Breast epithelium (tissue), 4 donors: ENCODE measurements at places on chromosomes 3 and 15.

DNA sequence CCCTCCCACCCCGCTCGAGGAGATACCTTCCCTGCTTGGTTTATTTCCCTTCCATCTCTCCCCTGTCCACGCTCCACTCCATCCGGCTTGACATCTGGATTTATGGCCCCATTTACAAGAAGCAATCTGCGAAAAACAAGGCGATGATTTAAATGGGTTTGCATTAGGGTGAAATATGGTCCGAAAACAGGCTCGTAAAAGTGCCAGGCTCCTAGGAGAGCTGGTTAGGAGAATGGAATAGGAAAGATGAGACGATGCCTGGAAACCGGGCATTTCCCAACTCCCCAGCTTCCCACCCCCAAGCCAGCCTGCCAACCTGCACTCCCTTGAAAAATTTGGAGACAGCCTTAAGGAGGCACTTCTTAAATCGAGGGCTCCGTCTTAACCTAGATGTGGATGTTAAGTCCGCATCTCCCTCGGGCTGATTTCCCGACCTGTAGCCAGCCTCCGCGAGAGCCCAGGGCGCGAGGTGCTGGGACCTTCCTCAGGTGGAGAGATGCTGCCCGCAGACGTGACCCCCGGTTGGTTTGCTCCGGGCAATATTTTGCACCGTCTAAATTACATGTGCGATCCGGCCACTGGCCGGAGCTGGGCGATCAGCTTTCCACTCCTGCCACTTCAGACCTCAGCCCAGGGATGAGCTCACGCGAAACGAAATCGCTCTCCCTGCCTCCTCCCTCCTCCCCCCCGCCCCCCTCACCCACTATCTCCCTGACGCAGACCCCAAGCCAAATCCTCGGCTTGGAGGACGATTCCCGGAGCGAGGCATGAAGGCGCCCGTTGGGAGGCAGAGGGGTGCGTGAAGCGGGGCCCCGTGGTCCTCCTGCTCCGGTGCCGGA lies 1.3 kb downstream of the GRM7 start:
- DNase-seq = no peak

DNA sequence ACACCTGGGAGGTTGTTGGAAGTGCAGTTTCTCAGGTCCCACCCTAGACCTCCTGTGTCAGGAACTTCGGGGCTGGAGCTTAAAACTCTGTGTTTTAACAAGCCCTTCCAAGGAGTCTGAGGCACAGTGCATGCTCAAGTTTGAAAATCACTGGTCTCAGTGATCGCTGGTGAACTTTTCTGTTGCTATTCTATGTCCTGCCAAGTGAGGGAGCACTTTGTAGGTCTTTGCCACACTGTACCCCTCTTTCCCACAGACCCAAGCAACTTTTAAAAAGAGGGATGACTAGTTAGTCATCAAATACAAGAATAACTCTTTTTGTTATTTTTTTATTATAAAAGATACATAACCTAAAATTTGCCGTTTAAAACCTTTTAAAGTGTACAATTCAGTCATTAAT lies 133.7 kb downstream of the AGBL1 start:
- DNase-seq = no peak

DNA sequence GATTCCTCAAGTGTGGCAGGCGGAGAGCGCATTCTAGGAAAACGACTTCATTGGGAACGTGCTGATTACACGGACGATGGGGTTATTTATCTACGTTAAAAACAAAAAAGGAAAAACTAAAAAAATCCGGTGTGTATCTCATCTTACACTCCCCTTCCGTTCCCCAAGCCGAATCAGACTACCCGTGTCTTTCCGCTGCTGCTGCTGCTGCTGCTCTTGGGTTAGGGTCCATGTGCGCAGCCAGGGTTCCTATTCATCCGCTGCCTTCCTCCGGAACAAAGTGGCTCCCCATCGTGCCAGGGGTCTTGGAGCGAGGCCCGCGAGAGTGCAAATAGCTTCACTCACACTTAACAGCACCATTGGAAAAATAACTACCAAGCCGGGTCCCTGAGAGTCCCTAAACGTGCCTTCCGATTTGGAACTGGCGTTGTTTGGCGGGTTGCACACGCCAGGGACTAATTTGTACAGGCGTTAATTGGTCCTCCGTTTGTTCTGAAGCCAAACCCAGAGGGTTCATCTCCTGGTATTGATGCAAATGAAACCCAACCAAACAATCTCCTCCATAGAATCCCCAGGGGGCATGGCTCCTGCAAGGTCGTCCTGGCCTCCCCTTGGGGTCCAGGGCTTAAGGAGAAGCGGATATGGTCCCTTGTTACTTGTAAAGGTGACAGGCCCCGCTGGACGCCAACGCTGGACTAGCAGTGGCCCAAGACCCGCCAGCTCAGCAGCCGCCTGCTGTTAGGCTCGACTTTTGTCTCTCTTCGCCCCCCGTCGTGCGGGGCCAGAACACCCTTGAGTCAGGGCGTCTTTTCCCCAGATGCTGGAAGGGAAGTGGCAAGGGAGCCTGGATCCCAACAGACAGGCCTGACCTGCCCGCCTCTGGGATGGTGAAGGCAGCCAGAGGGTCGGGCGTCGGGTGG lies 11.0 kb upstream of the ONECUT1 start:
- DNase-seq = no peak

DNA sequence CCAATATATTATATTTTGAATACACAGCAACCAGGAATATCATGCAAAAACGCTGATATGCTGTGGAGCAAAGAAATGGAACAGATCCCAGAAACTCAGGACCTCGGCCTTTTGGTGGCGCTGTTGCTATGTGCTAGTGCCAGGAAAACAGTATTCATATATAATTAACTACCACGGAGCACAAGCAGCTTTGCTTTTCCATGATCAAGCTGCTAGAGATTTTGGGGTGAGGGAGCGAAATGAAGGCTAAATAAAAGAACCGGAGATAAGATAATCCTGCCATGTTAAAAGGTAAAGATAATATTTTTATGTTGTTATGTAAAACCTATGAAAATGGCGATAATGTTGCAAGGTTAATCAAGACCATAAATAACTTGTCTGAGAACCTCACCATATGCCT lies 157.7 kb upstream of the FAM3D start:
- DNase-seq = no peak
